NCI-H2081 treated with DMSO at 0.1 percent for 48 hours (cell line): ENCODE measurements at places on chromosomes 11 and 22.

GRCh38 chr11:67299471-67300191, 3.7 kb upstream of the SSH3 start:
- DNase-seq, result no peak

GRCh38 chr11:117479372-117479771, 151.7 kb downstream of the CEP164 start:
- DNase-seq, result no peak

DNA sequence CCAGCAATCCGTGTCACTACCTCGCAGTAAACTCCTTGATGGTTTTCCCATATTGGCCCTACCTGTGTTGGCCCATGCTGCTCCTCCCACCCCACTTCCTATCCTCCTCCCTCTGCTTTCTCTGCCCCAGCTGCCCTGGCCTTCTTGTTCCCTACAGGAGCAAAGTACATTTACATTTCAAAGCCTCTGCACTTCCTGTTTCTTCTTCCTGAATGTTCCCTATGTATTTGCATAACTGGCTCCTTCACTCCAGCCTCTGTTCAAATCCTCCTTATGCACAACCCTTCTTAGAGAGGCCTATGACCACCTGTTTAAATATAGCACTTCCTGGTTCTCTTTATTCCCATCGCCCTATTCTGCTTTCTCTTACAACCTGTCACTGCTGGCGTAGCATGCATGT, 62.2 kb downstream of the PARVA start:
- no peak for DNase-seq

- DNase-seq, result no peak
These were observed 124.3 kb downstream of the C11orf58 start for GRCh38 chr11:16862726-16863125.

DNA sequence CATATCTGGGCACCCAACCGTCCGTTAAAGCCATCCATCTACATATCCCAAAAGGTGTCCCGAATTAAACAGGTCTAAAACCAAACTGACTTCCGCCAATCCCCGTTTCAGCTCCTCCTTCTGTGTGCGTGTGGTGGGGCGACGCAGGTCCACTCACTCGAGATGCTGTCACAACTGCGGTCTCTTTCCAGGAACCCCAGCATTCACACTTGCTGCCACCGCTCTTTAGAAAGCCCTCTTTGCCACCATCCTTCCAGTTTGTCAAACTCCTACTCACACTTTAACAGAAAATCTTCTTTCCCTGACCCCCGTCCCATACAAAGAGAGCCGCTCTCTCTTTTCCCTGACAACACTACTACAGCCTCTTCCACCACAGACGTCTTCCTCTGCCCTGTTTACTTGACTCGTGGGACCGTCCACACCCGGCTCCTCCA, 467 bp downstream of the ESS2 start:
- DNase-seq, result no peak

GRCh38 chr22:38112381-38112780, 1.9 kb upstream of the BAIAP2L2 start:
- no peak for DNase-seq

GRCh38 chr11:101127699-101128570, 1.7 kb downstream of the PGR start:
- DNase-seq, result no peak

GRCh38 chr11:14267861-14268635, 90.9 kb downstream of the RRAS2 start:
- no peak for DNase-seq

DNA sequence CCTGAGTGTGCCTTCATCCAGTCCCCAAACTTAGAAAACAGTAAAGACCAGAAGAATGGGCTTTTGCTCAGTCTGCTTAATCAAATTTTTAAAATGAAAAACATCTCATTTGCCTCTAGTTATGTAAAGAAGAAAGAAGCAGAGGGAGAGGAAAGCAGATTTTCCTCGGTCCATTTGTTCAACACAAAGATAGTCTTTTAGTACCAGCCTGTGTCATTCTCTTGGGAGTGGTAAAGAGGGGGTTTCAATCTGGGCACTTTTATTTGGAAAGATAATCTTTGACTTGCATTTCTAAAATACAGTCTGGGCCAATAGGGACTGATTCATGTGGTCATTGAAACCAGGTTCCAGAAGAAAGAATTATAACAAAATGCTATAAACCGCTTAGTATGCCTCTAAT, 29.5 kb downstream of the KREMEN1 start:
- no peak for DNase-seq

- no peak for DNase-seq
These were observed 113.0 kb upstream of the MTMR2 start for GRCh38 chr11:96036863-96037262.

GRCh38 chr22:50082961-50083461, 2.2 kb downstream of the MLC1 start:
- DNase-seq, result no peak
